Activated CD4-positive, CD25-positive, alpha-beta regulatory T cell treated with anti-CD3 and anti-CD28 coated beads, Interleukin-2, amount 50 U/mL, for 72 hours (primary cell): ENCODE measurements at places on chromosomes 1 and 21.

GRCh38 chr1:112878321-112878720 lies 77.7 kb downstream of the SLC16A1 start:
- DNase-seq, result no peak

DNA sequence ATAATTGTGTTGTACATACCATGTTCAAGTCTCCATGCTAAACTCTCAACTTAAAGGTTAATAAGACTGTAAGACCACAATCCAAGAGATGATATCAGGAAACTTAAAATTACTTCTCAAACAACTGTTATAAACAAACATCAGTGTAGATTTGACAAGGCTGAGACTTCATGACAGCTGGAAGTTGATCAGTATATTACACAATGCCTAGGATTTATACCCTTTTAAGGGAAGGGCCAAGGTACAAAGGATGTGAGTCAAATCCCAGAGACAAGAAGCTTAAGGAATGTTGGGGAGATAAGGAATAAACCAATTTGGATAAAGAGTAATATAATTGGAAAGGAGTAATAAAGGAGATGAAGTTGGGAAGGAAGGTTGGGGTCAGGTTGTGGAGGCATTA lies 98.8 kb downstream of the LBR start:
- no peak for DNase-seq

DNA sequence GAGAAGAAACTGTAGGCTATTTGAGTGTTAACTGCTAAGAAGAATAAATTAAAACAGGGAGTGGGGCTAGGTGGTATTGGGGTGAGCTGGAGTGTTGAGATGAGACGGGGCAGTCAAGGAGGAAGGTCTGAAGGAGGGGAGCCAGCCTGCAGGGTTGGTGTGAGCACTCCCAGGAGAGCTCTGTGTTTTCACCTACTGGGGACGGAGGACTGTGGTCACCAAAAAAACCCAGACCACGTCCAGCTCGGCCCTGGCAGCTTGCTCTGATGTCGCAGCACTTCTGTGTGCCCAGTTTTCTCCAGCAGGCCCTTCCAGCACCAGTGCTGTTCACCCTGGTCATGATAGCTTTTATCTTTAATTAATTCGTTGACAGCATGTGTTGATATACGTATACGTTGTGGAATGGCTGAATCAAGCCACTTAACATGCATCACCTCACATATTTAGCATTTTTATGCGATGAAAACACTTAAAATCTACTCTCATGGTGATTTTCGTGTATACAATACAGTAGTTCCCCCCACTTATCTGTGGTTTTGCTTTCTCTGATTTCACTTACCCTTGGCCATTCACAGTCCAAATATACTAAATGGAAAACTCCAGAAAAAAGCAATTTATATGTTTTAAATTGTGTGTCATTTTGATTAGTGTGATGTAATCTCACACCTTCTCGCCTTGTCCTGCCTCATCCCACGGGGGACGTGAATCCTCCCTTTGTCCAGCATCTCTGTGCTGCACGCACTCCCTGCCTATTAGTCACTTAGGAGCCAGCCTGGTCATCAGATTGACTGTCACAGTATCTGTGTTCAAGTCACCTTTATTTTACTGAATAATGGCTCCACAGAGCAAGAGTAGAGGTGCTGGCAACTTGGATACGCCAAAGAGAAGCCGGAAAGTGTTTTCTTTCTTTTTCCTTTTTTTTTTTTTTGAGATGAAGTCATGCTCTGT lies 12.3 kb downstream of the FAM3B start:
- no peak for DNase-seq

GRCh38 chr1:150477733-150478132 lies 9.5 kb upstream of the TARS2 start:
- no peak for DNase-seq

DNA sequence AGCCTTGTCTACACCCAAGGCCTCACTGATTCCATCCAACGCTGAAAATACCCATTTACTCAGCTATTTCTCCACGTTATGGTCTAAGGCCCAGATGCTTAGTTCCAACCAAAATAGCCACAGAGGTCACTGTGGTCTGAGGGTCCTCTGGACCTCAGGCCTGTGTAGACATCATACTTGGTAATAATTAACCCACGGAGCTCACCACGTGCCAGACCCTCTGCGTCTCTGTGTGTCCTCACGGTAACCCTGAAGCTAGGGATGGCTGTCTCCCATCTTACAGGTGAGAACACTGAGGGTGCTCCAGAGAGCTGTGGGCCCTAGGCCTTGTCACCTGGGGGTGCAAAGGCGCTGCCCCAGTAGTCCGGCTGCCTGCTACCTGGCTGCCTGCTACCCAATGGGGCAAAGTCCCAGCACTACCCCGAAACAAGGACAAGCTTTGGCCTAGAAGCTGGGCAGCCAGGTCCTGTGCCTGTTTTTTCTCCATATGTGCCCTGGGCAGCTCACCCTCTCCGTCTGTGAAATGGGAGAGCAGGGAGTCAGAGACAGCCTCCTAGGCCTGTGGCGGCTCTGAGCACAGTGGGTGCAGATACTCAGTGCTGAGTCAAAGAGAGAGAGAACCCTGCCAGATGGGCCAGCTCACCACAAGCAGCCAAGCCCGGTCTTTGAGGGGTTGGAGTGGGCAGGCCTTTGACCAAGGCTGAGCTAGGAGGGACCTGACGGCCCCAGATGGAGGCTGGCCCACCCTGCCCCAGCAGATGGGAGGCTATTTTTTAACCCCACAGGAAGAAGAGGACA lies 17.0 kb upstream of the RUNX3 start:
- no peak for DNase-seq

GRCh38 chr1:240329443-240329842 lies 237.8 kb downstream of the FMN2 start:
- DNase-seq, result no peak

DNA sequence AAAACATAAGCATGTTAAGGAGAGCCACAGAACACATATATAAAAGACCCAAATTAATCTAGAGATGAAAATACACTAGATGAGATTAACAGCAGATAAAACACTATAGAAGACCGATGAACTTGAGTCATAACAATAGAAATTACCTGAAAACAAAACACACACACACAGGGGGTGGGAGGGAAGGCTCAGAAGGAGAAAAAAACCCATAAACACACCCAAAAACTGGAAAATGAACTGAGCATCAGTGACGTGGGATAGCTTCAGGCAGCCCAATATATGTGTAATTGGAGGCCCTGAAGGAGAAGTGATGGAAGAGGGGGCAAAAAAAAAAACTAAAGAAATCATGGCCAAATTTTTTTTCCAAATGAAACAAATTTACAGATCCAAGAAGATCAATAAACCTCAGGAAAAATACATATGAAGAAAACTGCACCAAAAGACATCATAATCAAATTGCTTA lies 11.4 kb downstream of the ALDH9A1 start:
- no peak for DNase-seq

DNA sequence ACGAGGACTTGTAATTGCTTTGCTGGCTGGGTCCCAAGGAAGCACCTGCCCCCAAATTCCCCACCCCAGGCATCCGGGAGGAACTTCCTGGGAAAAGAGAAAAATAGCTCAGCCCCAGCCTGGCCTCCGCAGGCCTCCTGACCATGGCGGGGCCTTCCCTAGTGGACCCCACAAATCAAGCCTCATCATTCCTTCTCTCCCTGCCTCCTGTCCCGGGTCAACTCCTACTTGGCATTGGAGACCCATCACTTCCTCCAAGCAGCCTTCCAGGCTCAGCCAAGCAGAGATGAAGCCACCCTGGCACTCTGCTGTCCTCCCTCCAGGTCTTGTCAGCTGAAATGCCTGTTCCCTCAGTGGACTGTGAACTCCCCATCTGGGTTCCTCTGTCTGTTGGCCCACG lies 38.0 kb downstream of the AJAP1 start:
- DNase-seq, result no peak

DNA sequence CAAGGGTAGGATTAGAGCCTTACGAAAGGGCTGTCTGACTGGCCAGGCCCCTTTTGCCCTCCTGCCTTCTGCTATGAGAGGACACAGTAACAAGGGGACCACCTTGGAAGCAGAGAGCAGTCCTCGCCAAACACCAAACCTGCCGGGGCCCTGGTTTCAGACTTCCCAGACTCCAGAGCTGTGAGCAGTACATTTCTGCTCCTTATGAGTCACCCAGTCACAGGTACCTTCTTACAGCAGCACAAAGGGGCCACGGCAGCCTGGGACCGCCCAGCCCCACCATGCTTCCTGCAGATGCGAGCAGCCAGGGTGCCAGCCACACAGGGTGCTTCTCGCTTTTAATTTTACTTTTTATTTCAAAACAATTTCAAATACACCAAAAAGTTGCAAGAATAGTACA lies 17.2 kb upstream of the POFUT2 start:
- DNase-seq, result no peak

DNA sequence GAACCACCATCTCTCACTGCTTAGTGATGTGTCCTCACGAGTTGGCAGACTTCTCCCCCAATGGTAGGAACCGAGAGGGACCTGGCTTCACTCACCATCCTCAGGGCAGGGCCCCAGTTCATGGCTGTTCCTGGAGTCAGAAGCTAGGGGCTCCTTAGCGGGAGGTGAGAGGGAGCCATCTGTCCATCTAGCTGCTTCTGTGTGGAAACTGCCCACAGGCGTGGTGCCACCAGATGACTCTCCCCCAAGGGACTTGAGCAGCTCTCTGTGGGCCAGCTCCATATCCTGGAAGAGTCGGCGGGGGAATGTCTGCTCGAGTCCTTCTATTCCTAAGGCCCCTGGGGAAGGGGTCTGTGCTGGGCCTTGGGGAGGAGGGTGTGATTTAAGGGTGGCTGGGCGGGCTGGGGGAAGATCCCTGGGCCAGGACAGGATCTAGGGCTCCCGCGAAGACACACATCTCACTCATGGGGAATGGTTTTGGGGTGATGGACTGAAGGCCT lies 16.3 kb downstream of the LRRC71 start:
- DNase-seq, result no peak

DNA sequence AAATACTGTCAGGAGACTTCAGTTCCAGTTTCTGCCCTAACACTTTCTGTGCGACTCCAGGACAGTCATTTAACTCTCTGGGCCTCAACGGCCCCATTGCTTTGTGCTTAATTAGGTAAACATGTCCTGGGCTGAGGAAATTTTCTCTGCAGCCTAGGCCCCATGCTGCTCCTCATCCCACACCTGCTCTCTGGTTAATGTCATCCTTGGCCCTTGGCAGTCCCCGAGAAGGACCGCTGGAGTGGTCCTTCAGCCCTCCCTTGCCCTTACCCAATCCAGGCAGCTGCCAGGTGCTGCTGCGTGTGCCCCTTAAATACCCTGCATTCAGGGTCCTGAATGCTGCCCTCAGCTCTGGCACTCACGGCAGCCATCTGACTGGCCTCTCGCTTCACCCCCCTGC lies 18.7 kb downstream of the UBL4B start:
- no peak for DNase-seq

GRCh38 chr1:210746024-210746731 lies 387.8 kb downstream of the KCNH1 start:
- DNase-seq, result no peak

- DNase-seq, result no peak
These were observed 1.7 kb upstream of the TRIM67 start for GRCh38 chr1:231159963-231160761.

DNA sequence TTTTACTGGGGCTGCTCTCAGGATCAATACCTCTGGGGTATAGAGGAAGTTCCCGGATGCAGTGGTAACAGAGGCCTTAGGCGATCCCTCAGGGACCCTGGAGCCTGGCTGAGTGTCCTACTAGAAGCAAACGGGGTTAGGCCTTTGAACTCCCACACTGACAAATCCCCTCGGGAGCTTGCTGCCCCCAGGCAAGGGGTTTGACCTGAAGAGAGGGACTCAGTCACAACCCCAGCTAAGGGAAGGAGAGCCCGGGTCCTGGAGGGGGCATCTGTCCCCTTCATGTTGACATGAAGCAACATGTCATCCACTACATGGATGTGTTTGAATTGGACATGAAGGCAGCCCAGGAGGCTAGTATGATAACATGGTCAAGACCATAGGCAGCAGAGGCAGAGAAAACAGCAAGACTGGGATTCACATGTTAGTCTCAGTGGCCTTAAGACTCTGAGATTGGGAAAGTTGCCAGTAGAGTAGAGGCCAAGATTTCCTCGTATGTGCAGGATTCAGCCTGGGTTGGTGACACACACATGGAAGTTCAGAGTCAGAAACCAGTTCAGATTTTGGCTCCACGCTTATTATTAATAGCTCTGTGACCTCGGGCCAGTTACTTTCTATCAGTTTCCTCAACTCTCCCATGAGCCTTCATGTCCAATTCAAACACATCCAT lies 101.5 kb downstream of the KCNN3 start:
- no peak for DNase-seq

DNA sequence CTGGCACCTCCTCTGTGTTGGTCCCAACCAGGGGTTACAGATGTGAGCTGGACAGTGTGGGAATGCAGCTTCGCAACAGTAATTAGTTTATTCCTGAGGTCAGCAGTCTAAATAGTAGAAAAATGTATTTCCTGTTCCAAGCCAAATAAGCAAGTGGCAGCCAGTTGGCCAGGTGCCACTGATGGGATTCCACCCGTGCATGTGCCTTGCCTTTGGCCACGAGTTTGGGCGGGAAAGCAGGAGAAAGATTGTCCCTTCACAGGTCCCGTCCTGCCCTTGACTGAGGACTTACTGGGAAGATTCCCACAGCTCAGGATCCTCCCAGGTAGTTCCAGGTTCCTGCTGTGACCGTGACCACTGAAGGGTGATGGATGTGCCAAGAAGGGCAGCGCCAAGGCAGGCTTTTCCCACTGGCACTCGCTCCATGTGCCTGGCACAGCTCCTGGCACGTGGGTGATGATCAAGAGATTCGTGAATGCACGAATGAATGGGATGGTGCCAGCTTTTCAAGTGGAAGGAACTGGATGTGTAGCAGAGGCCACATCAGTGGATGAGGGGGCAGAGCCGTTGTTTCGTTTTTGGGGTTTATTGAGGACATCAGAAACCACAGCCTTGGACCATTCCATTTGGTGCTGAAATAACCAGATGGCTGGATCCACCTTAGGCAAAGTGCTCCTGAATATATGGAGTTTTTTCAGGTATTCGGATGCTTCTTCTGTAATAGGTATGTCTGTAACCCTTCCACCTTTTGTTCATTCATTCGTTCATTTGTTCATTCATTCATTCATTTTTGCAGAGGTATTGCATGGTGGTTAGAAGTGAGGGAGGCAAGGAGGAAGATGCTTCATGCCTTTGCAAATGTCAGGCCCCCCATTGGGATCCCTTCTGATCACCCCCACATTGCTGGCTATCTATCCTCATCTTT lies 62.4 kb upstream of the WNT4 start:
- DNase-seq, result no peak

DNA sequence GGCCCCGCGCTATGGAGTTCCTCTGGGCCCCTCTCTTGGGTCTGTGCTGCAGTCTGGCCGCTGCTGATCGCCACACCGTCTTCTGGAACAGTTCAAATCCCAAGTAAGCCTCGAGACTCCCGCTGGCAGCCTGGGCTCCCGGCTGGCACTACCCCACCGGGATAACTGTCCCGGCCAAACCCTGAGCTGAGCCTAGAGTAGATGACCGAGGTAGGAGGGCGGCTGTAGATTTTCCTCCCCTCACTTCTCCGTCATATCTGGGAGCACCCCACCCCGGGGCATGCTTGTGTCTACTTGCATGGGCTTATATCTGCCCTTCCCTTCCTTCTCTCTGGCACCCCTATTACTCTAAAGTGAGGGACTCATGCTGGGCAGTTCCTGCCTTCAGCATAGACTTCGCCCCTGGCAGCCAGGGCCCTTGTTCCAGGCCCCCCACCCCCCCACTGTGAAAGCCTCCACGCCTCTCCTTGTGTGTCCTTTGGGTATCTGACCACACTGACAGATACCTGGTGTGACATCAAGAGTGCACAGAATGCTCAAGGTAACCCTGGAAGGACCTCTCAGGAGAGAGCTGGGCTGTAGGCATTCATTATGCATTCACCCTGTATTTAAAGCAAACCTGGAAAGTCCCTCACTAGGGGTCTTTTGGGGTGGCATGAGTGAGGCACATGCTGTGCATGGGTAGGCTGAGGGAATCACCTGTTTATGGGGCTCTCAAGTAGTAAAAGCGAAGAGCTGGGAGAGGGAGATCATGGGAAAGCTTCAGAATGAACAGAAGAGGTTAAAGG lies 485 bp downstream of the EFNA1 start:
- DNase-seq, result no peak
